Stimulated activated CD8-positive, alpha-beta memory T cell treated with anti-CD3 and anti-CD28 coated beads, Interleukin-7, amount 100 ng/mL, for 4 hours (primary cell): ENCODE measurements at places on chromosomes 2 and 18.
A peak's percentile ranks its signal among the peaks of the same experiment; 100 is the strongest.

DNA sequence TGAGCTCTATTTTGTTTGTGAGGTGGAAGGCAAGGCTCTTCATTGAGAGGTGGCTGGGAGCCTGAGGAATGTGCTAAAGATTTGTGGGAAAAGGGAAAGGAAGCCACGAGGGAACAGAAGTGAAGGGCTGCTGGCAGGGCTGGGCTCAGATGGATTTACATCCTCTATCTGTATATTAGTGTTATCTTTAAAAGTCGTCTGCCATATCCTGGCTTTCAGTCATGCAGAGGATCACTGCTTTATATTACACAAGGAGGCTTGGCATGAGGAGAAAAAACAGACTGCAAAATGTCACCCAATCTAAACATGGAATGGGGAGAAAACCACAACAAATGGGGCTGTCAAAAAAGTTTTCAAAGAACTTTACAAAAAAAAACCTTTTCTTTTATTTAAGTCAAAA, 434.4 kb downstream of the HRH4 start:
- no peak for DNase-seq

- DNase-seq, result no peak
These were observed 197.5 kb downstream of the SCG2 start for GRCh38 chr2:223404616-223405015.

- no peak for DNase-seq
These were observed 56.0 kb upstream of the NFU1 start for GRCh38 chr2:69493268-69493667.

DNA sequence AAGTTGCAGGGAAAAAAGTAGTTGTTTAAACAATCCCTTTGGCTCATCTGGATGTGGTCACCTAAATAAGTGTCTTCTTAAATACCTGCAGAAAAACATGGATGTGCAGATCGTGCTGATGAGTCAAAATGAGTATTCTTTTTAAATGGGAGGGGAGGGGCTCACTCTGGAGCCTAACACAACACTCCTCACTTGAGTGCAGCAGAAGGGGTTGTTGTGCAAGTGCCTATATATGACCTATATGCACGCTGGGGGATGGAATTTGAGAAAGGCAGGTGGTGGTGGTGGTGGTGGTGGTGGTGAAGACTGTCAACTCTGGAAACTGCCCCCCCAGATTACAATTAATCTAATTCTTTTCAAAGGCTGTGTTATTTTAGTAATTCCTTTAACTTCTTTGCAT, 77.9 kb upstream of the FAM124B start:
- no peak for DNase-seq

GRCh38 chr18:69616114-69616513, 215.4 kb downstream of the DOK6 start:
- no peak for DNase-seq

DNA sequence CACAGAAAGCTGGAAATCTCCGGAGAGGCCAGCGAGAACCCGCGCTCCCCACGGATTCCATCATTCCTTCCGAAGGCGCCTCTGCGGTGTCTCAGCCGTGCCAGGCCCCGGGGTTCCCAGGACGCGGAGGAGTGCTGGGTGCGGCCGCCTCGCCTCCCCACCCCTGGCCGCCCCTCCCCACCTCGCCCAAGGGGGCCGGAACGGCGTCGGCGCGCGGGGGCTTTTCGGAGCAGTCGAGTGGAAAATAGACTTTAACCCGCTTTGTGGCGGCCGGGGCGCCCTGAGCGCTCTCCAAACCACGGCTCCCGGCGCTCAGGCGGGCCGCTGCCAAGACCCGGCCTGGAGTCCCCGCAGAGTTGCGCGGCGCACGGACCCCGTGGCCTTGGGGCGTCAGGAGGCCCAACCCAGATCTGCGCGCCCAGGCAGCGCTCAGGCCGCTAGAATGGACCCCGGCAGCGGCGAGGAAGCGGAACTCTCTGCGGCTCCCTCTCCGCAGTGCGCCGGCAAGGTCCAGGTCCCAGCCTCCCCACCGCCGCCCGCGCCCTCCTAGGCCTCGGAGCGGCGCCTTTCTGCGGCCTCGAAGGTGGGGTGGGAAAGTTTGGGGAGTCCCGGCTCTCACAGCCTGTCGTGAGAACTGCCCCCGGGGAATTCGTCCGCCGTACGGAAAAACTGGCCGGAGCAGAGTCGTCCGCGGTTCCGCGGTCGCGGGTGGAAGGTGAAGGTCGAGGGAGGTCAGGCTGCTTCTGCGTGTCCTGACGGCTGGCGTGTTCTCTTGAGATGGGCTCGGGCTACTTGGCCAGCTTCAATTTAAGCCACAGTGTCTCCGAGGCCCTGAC, 1.2 kb upstream of the EMX1 start:
- DNase-seq, result peak; percentile 29

- DNase-seq, result peak; percentile 8
These were observed 445 bp downstream of the PRPF40A start for GRCh38 chr2:152716805-152717227.

GRCh38 chr2:160816916-160817499, 323.4 kb upstream of the RBMS1 start:
- no peak for DNase-seq

DNA sequence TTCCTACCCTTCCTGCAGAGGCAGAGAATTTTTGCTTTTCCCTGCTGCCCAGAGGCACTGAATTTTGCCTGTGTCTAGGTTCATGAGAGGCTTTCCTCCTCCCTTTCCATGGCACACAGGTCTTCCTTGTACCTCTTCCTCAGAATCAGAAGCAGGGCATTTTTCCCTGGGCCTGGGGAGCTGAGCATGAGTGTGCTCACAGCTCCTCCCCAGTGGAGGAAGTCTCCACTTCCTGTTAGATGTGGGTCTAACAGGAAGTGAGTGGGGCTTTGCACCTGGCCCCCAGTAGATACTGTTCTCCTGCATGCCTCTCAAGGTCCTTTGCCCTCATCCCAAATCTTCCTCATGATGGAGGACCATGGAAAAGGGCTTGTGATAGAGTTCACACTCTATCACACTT, 297.2 kb upstream of the FIGN start:
- no peak for DNase-seq

DNA sequence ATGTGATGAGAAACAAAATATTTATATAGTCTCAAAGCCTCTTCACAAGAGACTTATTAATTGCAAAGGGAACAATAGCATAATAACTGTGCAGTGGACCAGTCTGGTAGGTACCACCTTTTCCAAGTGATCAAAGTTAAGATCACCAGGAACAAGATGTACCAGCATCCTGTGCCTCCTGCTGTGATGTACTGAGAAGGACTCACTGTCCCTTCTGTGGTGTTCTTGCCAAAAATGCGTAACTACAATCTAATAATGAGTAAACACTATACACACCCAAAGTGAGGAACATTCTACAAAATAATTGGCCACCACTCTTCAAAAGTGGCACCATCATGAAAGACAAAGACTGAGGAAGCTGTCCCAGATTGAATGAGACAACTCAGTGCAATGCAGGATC, 14.5 kb downstream of the GNLY start:
- DNase-seq, result no peak

GRCh38 chr2:72750466-72750865, 75.4 kb downstream of the EXOC6B start:
- no peak for DNase-seq

GRCh38 chr2:235936493-235936892, 231.7 kb downstream of the GBX2 start:
- no peak for DNase-seq

DNA sequence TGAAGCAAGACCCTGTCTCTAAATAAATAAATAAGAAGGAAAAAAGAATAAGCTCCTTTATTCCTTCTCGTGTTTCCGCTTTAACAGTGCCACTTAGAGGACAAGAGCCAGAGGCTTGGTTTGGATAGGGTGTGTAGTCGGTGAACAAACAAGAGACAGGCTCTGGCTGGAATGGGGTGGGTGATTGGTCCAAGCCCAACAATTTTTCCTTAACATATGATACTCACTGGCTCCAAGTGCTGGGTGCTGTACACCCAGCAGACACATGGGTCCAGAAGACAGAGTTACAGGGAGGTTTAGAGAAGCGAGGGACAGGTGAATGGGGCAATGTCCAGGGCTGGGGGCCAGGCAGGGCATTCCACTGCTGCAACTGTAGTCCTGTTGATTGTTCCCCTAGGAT, 77.8 kb downstream of the NCAPH start:
- DNase-seq, result no peak
